CD8-positive, alpha-beta memory T cell (primary cell): ENCODE measurements at places on chromosomes 7 and 10.
A peak's percentile ranks its signal among the peaks of the same experiment; 100 is the strongest.

DNA sequence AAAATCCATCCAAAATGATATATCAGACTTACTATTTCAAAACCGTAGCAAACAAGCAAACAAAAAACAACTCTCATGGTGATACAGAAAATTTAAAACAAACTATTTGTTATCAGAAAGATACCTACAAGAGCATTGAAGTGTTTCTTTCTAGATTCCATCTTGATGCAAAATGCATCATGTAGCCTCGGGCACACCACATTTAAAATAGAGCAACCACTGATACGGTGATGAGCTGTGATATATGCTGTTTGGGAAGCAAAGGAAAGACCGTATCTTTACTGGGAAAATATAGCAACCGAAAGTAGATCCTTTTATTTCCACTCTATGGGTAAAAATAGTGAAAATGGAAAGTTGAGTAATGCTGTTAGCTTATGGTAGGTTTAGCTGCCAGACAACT, 892.0 kb downstream of the GATA3 start:
- DNase-seq: no peak

GRCh38 chr10:87093632-87094372, 841 bp downstream of the GLUD1 start:
- DNase-seq: peak; percentile 82

DNA sequence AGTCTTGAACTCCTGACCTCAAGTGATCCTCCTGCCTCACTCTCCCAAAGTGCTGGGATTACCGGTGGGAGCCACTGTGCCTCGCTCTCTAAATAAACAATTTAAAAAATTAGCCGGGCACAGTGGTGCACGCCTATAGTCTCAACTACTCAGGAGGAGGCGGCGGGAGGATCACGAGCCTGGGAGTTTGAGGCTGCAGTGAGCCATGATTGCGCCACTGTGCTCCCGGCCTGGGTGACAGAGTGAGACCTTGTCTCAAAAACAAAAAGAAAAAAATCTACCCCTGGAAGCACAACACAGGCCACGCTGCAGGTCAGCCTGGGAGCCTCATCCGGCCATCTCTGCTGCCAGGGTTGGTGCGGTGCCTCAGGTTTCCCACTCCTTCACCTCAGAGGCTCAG, 3.8 kb upstream of the EIF3B start:
- no peak for DNase-seq

- no peak for DNase-seq
Observed at GRCh38 chr10:12795315-12796110, 206.0 kb downstream of the CCDC3 start.

DNA sequence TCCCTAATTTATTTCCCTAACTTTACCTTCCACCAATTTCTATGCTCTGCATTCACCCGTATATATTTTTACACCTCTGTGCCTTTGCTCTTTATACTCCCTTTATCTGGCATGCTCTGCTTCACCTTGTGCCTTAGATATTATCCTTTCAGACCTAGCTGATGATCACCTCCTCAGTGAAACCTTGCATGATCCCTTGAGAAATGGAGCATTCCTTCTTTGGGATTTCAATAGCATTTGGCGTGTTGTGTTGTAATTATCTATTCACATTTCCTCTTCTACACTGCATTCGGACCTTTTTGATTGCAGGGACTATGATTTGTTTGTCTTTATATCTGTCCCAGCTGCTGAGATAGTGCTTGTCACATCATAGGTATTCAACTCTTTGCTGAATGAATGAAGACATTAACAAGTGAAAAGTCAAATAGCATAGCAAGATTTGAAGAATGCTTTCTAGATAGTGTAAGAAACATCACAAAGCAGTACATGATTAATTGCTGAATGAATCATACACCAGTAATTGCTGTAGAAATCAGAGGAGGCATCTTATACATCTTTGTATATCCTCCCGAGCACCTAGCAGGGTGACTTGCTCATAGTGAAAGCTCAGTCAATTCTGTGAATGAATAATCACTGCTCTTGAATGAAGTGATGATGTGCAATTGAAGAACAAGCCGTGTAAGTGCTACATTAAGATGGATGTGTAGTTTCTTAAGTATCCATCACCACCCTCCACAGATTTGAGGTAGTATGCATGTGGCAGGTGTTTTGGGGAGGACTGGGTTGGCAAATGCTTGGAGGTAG, 2.0 kb upstream of the TM9SF3 start:
- no peak for DNase-seq

DNA sequence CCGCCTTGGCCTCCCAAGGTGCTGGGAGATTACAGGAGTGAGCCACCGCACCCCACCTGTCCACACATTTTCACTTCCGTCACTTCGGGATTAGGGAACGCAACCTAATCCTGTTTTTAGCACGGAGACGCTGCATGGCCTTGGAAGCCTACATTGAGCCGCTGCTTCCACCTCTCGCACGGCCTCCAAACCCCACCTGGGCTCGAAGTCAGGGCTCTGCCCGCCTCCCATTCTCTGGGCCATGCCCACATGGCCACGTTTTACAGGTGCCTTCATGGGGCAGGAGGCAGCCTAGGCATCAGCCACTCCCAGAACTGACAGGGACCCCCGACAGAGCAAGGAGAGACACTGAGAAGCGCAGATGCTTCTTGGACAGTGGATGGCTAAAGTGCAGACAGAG, 100.6 kb downstream of the OAT start:
- DNase-seq: no peak

GRCh38 chr7:30596721-30597120, 2.0 kb downstream of the GARS1 start:
- no peak for DNase-seq

DNA sequence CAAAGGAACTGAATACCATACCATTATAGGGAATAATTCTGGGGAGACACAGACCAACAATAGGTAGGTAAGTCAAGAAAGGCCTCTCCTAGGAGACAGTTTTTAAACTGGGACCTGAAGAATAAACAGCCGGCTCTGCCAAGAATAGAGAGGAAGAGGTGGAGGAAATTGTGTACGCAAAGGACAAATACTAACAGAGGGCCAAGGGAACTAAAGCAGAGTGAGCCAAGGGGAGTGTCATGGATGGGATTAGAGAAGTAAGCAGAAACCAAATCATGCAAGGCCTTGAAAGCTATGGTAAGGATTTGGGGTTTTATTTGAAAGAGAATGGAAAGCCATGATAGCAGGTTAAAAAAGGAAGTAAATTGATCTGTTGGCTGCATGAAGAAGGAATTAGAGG, 18.1 kb upstream of the ITGB8 start:
- DNase-seq: no peak

DNA sequence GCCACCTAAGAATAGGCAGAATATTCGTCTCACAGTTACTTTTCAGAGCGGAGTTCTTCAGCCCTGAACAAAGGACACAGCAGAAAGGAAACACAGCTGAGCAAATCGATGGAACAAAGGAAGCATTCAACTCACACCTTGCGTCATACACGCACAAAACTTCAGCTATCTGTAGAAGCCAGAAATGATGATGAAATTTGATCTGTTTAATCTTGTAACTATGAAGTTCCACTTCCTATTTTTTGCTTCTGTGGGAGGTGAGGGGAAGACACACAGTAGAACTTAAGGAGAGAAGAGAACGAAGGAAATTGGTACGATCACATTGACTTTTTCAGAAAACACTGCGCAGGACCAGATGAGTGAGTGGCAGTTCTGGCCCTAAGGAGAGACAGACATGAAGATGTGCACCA, 26.2 kb downstream of the FAM171A1 start:
- DNase-seq: no peak

GRCh38 chr10:20993389-20993788, 96.3 kb upstream of the NEBL start:
- DNase-seq: no peak

- no peak for DNase-seq
Observed at GRCh38 chr10:52682766-52683165, 89.8 kb downstream of the MBL2 start.

DNA sequence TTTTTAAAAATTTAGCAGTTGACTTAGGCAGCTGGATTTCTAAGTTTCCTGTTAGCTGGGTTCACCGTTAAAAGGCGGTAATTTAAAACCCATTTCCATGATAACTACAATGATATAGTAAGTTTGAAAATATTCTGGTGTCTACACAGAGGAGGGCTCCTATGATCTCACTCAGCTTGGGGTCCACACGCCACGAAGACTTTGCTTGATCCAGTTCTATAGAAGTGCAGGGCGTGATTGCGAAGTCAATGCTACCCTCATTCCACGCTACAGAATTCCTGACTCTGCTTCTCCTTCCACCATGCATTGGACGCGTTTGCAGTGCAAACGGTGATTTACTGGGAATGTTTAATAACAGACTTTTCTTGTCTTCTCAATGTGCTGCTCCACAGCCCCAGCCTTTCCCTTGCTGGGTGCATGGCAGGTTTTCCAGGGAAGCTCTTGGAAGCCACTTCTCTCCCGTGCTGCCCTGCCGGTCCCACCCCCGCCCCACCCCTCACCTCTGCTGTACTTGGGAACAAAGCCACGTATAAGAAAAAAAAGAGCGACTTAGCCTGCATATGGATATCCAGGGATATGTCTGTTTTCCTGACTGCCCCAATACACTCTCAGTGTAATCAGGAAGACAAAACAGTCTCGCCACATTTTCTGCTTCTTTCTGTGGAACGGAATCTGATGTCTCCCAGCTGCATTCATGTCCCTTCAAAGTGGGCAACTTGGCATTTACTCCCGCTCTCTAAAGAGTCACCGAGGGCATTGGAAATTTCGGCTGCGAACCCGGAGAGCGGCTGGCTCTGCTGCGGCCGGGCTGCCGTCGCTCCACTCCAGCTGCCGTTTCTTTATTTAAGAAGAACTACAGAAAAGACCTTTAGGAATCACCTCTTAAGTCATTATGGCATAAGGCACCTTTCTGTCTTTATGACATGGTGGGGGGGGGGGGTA, 434.4 kb upstream of the MGMT start:
- no peak for DNase-seq

DNA sequence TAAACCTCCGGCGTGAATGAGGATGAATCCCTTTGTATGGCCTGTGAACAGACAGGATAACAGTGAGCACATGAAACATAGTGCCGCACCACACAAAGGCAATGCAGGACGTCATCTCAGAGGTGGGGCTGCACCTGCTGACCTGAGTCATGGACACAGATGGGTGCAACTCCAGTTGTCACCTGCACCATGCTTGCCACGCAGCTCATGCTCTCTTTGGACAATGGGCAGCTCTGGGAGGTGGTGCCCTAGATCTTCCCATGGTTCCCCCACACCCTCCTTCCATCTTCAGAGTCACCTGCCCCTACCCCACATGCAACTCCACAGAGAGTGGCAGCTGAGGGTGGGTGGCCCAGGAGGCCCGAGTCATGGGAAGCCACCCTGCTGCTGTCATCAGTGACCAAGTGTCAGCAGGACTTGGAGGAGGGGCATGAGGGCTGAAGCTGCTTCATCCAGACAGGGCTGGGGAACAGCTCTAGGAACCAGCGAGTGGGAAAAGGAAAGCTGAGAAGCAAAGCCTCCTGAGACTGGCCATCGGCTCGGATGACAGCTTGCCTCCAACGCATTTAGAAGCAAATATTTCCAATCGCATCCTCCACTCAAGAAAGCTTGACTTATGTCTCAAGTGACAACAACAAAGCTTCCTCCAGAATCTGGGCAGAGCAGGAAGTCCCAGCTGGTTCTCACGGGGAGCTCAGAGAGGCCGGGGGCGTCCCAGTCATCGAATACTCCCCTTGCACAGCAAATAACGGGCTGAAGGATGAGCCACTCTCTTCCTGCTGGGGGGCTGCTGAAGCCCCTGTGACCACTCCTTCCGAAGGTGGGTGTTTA, 27.1 kb downstream of the VIPR2 start:
- no peak for DNase-seq

GRCh38 chr10:131856441-131857094, 44.2 kb upstream of the PPP2R2D start:
- no peak for DNase-seq

DNA sequence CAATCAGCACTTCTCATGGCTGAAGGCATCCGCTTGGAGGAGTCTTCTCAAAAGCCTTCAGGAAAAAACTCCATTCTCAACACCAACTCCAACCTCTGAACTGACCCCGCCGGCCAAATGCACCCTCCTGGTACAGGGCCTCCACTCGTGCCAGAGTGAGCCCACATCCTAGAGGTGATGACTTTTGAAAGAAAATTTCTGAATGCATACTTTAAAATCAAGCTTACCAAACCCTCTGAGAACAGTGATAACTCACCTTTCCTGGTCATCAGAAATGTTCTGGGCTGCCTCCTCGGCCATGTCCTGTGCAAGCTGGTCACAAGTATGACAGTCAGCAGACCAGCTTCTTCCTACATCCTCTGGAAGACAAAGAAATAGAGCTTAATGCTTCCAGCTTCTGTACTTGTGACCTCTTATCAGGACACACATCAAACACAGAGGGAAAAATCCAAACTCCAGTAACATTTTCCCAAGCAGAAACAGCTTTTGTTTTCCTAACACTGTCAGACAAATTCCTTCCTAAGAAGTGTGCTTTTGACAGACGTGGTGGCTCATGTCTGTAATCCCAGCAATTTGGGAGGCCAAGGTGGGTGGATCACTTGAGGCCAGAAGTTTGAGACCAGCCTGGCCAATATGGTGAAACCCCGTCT, at the start of gene PKD1L1:
Gene PKD1L1 (minus strand): TSS at position 326 of the 650 bp plus-strand sequence. CDS start 26 bp downstream, at position 300.
- DNase-seq: no peak

DNA sequence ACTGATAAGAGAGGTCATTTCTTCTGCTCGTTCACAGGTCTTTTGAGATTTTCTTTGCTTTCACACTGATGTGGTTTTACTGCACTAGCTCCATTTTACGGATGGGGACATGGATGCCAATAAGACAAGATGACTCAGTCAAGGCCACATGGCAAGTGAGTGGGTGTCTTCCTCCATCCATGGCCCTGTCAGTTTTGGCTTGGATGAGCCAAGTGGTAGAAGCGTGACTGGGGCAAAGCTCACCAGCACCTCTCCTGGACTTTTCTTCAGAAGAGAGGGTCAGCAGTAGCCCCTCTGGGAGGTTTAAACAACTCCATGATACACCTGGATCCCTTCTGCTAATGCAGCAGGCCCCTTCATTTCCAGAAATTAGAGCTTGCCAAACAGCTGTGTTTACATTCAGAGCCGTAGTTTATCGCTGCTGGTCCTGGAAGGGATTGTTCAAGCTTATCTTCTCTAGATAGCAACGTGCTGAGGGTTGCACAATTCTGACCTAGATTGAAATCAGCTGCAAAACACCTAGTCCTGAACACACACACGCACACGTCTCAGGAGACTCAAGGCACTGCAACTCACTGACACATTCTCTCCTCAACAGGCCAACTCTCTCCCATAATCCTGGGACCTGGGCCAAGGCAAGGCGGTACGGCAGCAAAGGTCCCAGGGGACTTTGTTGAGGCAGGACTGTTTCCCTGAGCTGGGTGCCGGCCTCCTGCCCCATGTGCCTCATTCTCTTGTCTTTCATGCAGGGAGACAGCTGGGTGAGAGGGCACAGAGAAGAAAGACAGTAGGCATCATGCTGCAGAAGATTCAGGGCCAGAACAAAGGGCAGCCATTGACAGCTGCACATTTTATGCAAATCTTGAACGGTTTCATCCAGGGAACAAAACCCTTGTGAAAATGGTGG, 14.2 kb upstream of the PDCD4 start:
- peak; percentile 24 for DNase-seq

DNA sequence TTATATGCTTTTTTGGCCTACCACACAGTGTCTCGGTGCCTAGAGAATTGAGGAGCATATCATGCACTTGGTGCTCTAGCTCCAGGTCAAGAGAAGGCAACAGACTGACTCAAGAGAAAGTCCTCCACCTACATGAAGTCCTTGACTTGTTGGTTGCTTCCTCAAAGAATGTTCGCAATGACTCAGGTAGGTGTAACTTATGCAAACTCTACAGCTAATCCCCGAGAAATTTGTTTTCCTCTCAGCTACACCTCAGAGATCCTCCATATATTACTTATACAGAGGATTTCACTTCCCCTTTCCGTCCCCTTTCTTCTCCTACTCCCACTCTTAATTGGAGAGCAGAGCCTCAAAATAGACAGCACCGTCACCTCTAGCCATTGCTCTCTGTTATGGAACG, 1013.1 kb downstream of the KCNMA1 start:
- no peak for DNase-seq

- no peak for DNase-seq
Observed at GRCh38 chr10:99303899-99304861, 25.0 kb upstream of the CNNM1 start.
